ENCODE measurements at places on chromosomes 13 and 19. TPM values are rescaled to one million over a fixed set of nuclear protein-coding genes. Genes with fewer than 3 reads are reported as not detected.

AP1M2 gene
- 39.8 TPM for total RNA-seq

KLK13 gene
- total RNA-seq, result 0.35 TPM

CEACAM21 gene
- 3.5 TPM for total RNA-seq

CEACAM3 gene
- total RNA-seq, result 2.6 TPM

CHST8 gene
- 0.41 TPM for total RNA-seq

PRTN3 gene
- 93.5 TPM for total RNA-seq

SULT2A1 gene
- 0.41 TPM for total RNA-seq

SEMA6B gene
- total RNA-seq, result 6.4 TPM

CAMSAP3 gene
- 13.0 TPM for total RNA-seq

LGALS14 gene
- total RNA-seq, result not detected

RFPL4A gene
- not detected for total RNA-seq

ICAM5 gene
- total RNA-seq, result 2.2 TPM

CGB2 gene
- not detected for total RNA-seq

RHPN2 gene
- total RNA-seq, result 22.0 TPM

LILRB4 gene
- total RNA-seq, result 2.9 TPM

COX7A1 gene
- total RNA-seq, result 36.9 TPM

PLPPR3 gene
- 10.9 TPM for total RNA-seq

LHB gene
- total RNA-seq, result 1.1 TPM

LSM4 gene
- total RNA-seq, result 148 TPM

PGLYRP1 gene
- 9.9 TPM for total RNA-seq

C1QTNF9B gene
- not detected for total RNA-seq

NAA16 gene
- total RNA-seq, result 33.6 TPM

SHISA7 gene
- 0.12 TPM for total RNA-seq

Data from metanephros (tissue), 2 donors.